ENCODE measurements at places on chromosomes 1 and 21.

GRCh38 chr21:32064281-32064910 lies 191.6 kb downstream of the HUNK start:
- DNase-seq: no peak

- no peak for DNase-seq
Observed at GRCh38 chr1:234858722-234859121, 248.7 kb upstream of the IRF2BP2 start.

DNA sequence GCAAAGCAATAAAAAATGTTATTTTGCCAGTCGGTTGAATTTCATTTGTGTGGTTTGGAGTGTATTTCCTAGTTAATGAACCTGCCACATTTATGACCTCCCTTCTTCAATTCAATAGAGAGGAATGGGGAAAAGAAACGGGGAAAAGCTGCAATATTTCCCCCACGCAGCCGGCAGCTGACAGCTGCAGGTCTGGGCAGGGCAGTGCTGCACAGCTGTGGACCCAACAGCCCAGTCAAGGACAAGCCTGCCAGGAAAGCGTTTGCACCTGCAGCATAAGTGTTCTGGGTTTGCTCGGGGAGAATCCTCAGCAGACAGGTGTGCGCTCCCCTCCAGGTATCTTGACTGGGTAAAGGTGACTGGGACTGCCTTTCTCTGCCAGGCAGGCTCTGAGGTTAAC lies 53.4 kb downstream of the FBXO2 start:
- no peak for DNase-seq

- peak; percentile 30 for DNase-seq
Observed at GRCh38 chr1:1406101-1406820, 832 bp downstream of the MRPL20 start.

- no peak for DNase-seq
Observed at GRCh38 chr21:45629046-45629981, 14.2 kb upstream of the PCBP3 start.

DNA sequence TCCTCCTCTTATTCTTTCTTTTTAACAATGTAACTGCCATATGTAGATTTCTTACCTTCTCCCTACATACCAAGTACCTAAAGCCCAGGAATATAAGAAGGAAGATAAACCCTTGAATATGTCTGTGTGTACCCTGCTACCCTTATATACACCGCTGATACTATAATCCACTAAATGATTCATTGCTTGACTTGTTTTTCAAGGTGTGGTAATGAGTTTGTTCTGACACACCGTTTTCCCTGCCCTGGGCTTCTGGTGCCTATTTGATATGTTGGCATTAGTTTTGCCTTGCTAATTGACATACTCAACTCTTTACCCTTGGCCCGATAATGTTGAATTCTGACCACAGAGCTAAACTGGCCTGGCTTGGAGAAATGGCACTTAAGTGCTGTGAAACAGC lies 64.3 kb downstream of the IL23R start:
- DNase-seq: no peak

DNA sequence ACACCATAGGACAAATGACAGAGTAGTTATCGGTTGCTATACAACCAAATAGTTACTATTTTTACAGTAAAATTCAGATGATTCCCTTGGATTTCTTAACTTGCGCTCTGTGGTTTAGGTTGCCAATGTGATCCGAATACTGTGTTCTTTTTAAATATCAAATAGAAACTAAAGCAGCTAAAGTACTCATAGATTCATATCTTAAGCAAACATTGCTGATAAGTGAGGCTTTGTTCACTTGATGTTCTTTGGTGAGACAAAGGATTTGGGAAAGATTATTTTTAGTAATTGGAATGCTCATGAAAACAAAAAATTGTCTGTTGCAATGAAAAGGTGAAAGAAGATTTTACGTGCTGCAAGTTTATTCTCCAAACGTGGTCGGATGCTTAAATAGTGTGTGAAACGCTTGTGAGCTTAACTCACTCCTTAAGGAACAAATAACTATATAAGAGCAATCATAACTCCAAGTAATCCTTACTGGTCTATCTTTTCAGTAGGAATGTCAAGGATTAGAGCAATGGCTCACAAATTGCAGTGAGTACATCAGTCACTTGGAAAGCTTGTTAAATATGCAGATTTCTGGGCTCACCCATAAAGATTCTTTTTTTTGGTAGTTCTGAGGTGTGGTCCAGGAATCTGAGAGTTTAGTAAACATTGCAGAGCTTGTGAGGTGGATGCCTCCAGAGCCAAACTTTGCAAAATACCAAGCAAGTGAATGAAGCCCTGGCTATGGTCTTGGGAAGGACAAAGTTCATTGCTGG lies 31.8 kb upstream of the PDC start:
- DNase-seq: no peak
